Cardiac muscle cell (in vitro differentiated cells and primary cell): ENCODE measurements at places on chromosomes 13 and 19. TPM values are rescaled to one million over a fixed set of nuclear protein-coding genes. Genes with fewer than 3 reads are reported as not detected.

DNA sequence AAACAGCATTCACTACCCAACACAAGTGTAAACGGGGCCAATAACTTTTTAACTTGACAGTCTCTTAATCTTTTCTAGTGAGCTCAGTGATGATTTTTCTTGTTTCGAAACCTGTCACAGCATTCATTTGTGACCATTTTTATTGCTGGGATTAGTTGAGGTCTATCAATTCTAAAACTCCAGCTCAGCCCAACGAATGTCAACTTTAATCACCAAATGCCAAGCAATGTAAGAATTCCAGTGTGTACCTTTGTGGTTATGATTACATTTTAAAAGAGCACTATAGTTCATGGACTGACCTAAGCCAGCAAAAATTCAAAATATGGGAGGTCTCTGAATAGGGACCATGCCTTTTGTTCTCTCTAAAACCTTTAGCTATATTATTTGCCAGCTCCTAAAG, 694.3 kb upstream of the SGCG start:
- no peak for DNase-seq

GRCh38 chr19:42197375-42197817, 20.1 kb downstream of the DEDD2 start:
- no peak for DNase-seq

DNA sequence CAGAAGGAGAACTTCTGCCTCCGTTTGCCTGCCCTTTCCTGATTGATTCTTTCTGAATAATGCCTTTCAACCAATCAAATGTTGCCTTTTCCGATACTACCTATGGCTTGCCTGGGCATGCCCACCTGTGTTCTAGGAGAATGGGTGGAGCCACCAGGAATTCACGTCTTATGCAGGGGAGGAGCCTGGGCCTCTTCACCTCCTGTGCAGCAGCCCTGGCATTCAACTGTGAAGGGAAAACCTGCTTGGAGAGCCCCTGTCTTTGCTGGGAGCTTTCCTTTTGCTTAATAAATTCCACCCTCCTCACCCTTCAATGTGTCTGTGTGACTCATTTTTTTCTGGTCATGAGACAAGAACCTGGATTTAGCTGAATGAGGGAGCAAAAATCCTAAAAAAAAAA, 730.7 kb downstream of the UQCRFS1 start:
- DNase-seq = no peak

DNA sequence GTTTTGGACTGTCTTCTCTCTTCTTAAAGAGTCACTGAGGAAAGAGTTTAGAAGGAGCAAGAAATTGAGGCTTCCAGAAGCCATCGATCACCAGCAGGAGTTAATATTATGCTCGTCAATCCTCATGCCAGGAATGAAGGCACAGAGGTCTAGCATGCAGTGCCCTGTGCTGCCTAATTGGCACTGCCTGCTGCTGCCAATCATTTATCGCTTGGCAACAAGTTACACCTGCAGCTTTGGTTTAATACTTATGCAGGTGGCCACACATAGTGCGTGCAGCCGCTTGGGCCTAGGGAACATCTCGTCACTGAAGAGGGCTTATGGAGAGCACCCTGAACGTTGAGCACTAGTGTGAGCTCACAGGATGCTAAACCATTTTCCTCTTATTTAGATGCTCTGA, 2.7 kb upstream of the SOX1 start:
- no peak for DNase-seq

DNA sequence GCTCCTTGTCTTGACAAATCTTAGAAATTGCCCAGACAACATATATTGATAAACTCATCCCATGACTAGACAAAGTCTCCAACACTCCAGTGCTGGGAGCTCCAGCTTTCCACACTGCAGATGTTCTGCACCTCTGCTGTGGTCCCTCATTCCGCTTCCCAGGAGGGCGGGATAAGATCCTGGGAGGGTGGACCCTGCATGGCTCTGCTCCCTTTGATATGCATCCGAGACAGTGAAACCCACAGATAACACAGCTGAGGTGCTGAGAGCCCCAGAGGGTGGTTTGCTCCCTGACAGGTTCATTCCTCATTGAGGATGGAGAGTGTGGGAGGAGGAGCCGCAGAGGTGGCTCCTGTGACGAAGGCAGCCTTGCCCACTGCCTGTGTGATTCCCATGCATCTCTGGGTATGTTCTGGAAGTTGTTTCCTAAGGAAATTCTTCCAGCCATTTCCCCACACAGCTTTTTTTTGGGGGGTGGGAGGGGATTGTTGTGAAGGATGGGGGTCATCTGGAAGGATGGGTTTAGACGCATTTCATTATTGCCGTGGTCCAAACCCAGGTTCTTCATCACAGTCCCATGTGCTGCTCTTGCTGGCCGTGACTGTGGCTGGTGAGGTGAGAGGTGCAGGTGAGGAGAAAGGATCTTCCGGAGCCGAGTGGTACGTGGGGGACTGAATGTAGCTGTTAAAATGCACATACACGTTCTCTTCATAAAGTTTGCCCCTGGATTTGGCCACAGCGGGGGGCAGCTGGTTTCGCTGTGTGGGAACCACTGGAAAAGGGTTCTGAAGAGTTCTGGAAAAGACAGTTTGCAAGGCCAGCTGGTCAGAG, 46.4 kb downstream of the SLC7A9 start:
- DNase-seq = no peak

GRCh38 chr19:40888191-40888590, 6.2 kb upstream of the CYP2A7 start:
- DNase-seq = no peak

- DNase-seq = peak; percentile 52
Observed at GRCh38 chr13:31807090-31807541, 67.8 kb downstream of the RXFP2 start.

REEP6 gene
- 52.7 and 72.5 TPM in 2 replicates for total RNA-seq

GRCh38 chr19:10189616-10190015, 5.1 kb downstream of the DNMT1 start:
- no peak for DNase-seq

- no peak for DNase-seq
Observed at GRCh38 chr19:5030136-5030820, 61.4 kb downstream of the KDM4B start.

DNA sequence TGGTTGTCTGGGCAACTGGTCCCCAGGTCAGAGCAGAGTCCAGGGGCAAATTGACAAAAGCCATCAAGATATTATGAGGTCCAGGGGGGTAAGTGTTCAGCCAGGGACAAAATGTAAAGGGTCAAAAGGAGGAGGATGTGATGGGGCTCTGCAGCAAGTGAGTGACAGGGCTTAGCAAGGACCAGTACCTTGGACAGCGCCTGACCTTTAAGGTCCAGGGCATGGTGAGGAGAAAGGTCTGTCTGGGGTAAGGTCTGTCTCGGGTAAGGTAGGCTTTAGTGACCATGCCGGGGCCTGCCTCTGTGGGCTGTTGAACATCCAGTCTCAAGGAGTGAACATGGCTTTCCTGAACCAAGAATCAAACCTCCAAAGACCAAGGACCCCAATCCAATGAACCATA, 6.3 kb upstream of the ZNF358 start:
- no peak for DNase-seq

KLF1 gene
- 0.51 and 2.2 TPM in 2 replicates for total RNA-seq

DNA sequence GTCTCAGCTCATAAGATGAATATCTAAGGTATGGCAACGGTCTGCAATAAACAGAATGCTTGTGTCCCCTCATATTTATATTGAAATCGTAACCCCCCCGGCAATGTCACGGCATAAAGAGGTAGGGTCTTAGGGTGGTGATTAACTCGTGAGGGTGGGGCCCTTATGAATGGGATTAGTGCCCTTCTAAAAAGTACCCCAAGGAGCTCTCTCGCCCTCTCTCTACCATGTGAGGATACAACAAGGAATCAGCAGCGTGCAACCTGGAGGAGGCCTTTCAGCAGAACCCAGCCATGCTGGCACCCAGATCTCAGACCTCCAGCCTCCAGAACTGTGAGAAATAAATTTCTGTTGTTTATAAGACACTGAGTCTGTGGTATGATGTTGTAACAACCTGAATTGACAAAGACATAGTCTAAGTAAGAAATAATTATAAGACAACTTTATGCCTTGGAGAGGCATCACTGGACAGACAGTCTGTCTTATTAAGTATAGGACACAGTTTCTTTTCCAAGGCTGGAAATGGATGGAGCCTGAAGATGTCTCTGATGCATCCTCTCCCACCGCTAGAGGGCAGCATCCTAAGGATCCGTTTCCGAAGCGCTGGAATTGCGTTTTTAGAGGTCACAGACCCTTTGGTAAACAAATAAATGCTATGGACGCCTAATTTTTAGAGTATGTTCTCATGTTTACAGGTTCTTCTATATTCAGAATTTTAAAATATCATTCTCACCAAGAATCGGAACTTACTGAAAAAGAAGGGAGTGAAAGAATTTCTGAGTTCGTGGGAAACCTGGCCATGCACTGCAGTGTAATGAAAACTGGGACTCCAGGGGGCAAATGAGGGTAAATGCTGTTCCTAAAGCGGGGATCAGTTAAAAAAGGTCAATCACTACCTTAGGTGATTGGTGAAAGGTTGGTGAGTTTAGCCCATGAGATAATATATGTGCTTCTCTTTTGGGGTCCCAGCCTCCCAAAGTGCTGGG, 13.3 kb upstream of the LEUTX start:
- peak; percentile 72 for DNase-seq

CALR3 gene
- not detected in 2 replicates for total RNA-seq

ARHGAP33 gene
- total RNA-seq = 10.9 and 47.4 TPM in 2 replicates

DNA sequence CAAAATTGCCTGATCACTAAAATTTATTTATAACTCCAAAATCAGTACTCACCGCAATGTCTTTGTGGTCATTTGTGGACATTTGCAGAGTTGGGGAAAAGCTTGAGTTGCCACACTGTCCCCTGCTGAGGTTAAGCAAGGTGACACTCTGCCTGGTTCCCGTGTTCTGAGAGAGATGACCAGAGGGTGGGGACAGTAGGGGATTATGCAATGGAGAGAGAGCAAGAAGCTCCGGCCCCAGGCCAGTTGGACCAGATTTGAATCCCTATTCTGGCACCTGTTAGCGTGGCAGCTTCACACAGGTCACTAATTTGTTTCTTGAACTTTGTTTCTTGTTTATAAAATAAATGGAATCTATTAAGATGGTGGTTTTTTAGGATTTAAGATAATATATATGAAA, 17.8 kb downstream of the ERCC5 start:
- no peak for DNase-seq

GRCh38 chr19:1272423-1273262, 2.7 kb upstream of the FAM174C start:
- no peak for DNase-seq

DNA sequence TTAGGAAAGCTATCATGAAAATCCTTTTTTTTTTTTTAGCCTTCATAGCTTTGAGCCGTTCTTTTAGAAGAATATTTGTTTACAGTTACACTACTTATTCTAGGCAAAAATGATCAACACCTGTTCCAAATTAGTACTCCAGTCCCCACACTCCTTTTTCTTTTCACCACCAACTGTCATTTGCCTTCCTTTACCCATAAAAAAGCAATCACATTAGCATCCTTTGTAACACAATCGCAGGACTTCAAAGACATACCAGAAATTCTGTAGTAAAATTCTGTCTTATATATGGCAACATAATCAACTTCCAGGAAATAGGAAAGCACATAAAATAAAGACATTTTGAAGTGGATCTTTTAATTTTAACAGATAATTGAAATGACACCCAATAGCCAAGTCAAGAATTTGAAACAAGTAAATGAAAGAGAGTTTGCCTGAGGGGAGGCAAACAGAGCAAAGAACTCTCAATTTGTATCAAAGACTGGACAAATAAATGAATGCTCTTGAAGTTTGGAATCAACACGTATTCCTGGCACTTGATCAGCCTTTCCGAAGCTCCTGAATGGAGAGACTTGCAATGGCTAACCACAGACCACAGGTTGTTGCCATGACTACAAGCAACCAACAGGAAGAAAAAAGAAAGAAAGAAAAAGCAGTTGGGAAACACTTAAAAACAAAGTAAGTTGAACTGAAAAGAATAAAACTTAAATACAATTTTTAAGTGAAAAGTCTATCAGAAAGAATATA, 206.8 kb downstream of the PCDH9 start:
- peak; percentile 96 for DNase-seq

ODAD3 gene
- total RNA-seq = 3.8 and 3.9 TPM in 2 replicates

DNA sequence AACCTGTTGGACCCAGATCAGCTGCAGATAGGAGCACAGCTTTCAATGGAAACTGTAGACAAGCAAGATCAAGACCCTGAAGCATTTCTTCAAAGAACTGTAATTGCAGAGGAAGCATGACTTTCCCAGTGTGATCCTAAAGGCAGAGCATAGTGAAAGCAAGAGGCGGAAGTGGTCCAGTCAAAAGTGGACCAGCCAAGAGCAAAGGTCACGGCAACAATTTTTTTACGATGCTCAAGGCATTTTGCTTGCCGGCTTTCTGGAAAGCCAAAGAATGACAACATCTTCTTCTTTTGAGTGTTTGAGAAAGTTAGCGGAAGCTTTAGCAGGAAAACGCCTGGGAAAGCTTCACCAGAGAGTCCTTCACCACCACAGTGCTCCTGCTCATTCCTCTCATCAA, 111.6 kb downstream of the RNF17 start:
- no peak for DNase-seq

- DNase-seq = peak; percentile 96
Observed at GRCh38 chr19:10334588-10335351, 1.4 kb upstream of the RAVER1 start.

NANOS2 gene
- total RNA-seq = not detected in 2 replicates

GRCh38 chr19:39253374-39254149, 4.9 kb upstream of the IFNL4 start:
- no peak for DNase-seq

- peak; percentile 40 for DNase-seq
Observed at GRCh38 chr13:38697628-38698333, 10.9 kb downstream of the FREM2 start.

NLRP4 gene
- not detected in 2 replicates for total RNA-seq

- DNase-seq = no peak
Observed at GRCh38 chr19:7817801-7818200, 12.2 kb upstream of the EVI5L start.

DNA sequence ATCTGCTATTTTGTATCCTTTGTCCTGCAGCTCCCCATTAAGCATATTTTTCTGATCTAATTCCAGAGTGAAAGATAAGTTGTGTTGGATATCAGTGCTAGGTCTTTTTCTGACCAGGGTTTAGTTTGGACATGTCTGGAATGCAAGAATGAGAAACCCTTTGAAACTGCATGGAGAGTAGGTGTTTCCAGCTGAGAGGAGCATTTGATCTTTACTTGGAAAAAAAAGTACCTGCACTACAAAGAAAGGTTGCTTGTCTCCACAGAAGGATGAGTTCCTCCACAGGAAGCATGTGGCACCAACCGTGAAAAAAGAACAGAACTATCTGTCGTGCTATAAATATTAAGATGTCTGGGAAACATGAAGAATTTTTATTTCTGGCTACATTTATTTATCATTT, 36.6 kb upstream of the MED4 start:
- DNase-seq = no peak

BICRA gene
- total RNA-seq = 7.8 and 13.5 TPM in 2 replicates

DNA sequence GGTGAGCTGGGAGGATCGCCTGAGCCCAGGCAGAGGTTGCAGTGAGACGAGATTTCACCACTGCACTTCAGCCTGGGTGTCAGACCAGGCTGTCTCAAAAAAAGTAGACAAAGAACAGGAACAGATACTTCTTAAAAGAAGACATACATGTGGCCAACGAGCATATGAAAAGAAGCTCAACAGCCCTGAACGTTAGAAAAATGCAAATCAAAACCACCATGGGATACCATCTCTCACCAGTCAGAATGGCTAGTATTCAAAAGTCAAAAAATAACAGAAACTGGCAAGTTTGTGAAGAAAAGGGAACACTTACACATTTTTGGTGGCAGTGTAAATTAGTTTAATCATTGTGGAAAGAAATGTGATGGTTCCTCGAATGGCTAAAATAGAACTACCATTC, 3.0 kb upstream of the LGALS14 start:
- DNase-seq = no peak

AMH gene
- 24.1 and 45.6 TPM in 2 replicates for total RNA-seq
